ENCODE measurements at places on chromosomes 4 and X.

DNA sequence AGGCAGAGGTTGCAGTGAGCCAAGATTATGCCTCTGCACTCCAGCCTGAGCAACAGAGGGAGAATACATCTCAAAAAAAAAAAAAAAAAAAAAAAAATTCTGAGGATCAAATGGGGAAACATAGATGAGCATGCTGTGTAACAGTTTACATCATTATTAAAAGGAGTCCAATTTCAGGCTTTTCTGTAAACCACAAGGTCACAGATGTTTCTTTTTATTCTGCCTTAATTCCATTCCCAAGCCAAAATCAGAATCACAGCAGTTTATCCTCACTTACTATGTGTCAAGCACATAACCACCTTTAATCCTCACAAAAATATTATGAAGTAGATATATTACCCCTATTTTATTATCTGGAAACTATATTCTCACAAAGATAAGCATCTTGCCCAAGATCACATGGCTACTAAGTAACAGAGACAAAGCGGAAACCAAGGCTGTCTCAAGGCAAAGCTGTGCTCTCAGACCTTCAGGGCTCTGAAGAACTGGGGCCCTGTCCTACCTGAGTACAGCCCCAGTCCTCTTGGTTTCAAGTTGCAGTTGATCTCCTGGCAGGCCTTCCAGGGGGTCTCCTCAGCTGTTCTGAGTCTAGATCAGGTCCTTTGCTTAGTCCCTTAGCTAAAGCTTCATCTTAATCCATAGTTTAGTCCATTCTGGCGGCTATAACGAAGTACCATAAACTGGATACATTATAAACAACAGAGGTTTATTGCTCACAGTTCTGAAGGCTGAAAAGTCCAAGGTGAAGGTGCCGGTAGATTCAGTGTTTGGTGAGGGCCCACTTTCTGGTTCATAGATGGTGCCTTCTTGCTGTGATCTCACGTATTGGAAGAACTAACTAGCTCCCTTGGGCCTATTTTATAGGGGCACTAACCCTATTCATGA is 141.3 kb downstream of the PALLD start:
- no peak for DNase-seq

- DNase-seq = no peak
These were observed 24.3 kb downstream of the PSAPL1 start for GRCh38 chr4:7410446-7410845.

- no peak for DNase-seq
These were observed 1402.4 kb downstream of the FAM133A start for GRCh38 chrX:95076449-95076848.

DNA sequence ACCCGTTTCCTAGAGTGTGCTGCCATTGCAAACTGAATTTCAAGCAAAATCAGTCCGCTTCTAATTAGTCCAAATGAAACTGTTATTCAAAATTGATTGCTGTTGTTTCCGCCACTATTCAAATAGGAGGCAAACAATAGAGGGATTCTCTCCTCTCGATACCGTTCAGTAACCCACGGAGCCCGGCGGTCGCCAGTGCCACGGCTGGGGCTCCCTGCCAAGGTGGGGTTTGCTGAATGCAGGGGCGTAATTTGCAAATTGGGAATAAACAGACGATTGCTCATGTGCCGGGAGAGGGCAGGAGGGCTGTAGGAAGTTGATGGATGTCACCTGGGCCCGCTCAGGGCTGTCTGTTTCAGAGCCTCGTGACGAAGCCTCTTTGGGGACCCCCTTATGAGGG is 8.8 kb downstream of the ADRA2C start:
- DNase-seq = no peak

DNA sequence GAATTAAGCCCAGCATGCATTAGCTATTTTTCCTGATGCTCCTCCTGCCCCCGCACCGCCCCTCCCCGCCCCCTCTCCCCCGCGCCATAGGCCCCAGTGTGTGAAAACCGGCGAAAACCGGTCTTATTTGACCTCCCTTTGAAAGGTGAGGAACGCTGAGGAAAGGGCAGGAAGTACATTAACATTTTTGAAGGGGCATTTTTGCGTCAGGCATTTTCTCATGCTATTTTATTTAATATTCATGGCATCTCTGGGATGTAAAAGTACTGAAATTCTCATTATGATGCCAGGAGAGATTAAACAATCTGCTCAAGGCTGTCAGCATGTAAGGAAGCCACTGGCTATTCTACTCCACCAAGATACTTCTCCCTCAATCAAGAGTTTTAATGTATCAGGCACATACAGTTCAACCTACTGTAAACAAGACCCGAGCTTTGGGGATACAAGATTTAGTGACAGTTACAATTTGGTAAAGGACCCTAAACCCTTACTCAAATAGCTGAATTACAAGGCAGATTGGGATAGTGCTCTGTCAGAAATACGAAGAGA is 1.2 kb upstream of the NMU start:
- no peak for DNase-seq

GRCh38 chr4:17624821-17625220 is 10.4 kb downstream of the MED28 start:
- DNase-seq = no peak

DNA sequence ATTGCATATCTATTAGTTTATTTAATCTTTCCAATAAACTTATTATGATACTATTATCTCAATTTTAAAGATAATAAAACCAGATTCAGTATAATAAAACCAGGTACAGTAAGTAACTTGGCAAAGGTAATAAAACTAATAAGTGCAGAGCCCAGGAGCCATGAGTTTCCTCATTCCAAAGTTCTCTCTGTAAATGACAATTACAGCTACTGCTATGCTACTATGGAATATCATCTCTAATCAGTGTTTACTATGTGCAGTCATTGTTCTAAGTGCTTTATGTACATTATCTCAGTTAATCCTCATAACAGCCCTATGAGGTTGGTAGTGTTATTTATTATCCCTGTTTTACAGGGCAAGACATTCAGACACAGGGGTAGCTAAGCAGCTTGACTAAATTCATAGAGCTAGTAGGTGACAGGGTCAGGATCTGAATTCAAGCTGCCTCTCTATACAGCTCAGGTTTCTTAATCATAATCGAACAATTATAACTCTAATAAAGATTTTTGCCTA is 285.0 kb upstream of the PITX2 start:
- DNase-seq = no peak

DNA sequence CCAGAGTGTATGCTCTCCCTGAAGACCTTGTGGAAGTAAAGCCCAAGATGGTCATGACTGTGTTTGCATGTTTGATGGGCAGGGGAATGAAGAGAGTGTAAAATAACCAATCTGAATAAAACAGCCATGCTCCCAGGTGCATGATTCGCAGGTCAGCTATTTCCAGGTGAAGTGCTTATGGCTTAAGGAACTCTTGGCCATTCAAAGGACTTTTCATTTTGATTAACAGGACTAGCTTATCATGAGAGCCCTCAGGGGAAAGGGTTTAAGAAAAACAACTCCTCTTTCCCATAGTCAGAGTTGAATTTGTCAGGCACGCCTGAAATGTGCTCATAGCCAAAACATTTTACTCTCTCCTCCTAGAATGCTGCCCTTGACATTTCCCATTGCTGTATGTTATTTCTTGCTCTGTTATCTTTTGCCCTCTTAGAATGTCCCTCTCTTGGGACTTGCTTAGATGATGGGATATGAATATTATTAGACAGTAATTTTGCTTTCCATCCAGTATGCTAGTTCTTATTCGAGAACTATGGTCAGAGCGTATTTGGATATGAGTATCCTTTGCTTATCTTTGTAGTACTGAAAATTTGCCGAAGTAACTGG is 88.6 kb downstream of the PLS3 start:
- no peak for DNase-seq

GRCh38 chrX:153065389-153065788 is 6.9 kb upstream of the PNMA6A start:
- no peak for DNase-seq

DNA sequence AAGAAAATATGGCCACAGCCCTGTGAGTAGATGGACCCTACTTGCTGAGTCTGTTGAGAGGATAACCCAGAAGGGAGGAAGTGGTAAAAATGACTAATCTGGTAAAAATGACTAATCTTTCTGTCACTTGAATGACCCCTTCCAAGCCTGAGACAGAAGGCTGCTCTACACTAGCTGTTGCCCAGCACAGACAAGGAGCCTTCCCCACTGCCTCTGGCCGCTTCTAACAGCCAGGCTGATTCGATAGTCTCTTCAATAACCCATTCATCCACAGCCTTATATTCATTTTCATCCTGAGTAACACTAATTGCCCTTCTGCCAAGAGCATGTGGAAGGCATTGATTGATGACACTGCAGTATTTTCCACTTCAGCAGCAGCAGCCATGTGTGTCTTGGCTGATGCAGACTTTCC is 18.4 kb downstream of the MAGEB17 start:
- DNase-seq = no peak

GRCh38 chr4:183408796-183409195 is 35.6 kb upstream of the CDKN2AIP start:
- DNase-seq = no peak

GRCh38 chr4:141395246-141395830 is 174.6 kb downstream of the ZNF330 start:
- no peak for DNase-seq

- DNase-seq = no peak
These were observed 88.1 kb downstream of the FSTL5 start for GRCh38 chr4:162075726-162076125.

DNA sequence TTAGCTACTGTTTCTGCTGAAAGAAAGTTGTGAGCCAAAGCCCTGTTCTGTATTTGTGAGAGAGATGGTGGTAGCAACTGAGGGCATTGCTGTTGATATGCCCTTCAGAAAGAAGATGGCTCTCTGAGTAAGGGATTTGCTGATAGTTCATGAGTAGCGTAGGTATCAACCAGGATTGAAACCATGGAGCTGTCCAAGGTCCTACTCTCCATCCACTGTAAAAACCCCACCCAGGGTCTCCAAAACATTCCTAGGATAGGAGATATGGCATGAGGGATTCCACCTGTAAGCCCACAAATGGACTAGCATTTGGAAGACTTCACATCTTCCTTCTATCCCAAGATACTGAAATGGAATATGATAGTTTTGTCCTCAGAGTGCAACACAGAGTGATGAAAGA is 277.1 kb upstream of the PRKX start:
- no peak for DNase-seq

DNA sequence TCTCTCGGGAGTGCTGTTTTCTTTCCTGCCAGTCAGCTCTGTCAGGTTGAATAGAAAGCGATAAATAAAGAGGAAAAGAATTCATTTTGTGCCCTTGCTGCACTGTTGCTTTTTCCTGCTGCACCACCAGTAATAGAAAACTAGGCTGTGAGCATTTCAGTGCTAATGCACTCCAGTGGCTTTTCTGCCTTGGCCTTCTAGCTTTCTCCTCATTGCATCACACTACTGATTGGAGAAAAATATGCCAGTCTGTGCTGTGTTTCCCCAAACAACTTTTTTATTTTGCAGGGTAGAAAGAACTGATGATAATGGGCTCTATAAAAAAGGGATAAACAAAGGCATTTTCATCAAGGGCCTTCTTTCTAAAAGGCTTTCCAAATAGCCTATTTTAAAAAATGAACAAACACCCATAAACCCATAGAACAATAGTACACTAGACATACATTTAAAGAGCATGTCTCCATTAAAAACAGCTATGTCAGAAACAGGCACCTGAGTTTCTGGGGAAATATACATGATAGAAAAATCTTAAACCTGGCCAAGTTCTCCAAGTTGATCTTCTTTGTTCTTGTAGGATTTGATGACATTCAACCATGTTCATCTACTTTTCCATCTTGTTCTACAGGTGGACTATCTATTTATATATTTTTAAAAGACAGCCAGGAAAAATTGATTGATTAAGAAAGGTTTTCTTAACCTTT is 86.3 kb downstream of the GPRIN3 start:
- no peak for DNase-seq
